ENCODE measurements at places on chromosomes 12 and 14.
A peak's percentile ranks its signal among the peaks of the same experiment; 100 is the strongest.

DNA sequence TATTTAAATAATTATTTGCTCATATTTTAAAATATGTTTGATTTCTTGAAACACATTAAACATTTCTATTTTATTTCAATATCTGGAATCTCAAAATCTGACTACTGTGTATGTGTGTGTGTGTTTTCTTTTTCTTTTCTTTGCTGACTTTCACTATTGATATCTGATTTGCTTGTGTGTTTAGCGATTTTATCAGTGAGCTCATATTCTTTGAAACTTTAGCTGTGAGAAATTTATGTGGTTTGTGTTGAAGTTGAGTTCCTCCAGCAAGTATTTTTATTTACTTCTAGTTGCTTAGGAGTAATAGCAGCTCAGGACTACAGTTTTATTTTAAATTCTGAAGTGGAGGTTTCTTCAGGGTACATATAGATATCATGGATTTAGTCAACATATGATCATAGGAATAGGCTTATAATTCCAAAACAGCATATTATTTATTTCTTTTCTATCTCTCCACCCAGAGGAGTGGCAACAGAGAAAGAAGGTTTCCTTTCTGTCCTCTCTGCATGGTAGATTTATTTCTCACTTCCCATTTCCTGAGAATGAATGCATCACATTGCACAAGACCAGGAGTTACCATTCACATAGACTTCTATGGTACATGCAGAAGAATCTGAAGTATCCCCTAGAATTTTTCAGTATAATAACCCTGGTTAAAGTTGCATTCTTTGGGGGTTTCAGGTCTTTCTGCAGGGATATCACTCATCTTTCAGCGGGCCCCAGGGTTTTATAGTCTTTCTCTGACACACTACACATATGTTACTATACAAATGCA, 60.5 kb downstream of the PTPRQ start:
- DNase-seq: no peak

DNA sequence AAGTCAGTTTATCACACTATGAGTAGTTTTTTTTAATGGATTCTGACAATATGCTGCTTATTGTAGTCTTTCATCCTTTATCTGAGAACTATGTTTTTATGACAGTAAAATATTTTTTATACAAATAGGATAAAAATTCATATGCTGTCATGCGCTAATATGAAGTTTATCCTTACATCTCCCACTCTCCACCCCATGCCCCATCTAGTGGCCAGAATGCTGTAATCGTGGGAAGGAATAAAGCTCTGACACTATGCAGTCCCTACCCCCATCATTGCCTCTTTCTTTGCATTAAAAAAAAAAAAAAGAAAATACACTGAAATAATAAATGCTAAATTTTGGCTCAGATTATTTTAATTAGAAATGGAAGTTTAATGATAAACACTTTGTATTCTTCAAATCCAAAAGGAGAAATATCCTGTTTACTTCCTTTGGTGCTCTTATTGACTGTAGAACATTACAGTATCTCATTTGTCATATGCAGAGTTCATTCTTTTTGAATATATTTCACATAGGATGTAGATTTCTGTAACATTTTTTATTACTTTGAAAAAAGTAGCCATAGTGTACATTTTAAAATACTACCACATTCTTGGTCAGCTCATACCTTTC, 145.9 kb upstream of the SLCO1C1 start:
- peak; percentile 35 for DNase-seq

- DNase-seq: no peak
Observed at GRCh38 chr12:105325117-105325516, 5.4 kb upstream of the C12orf75 start.

DNA sequence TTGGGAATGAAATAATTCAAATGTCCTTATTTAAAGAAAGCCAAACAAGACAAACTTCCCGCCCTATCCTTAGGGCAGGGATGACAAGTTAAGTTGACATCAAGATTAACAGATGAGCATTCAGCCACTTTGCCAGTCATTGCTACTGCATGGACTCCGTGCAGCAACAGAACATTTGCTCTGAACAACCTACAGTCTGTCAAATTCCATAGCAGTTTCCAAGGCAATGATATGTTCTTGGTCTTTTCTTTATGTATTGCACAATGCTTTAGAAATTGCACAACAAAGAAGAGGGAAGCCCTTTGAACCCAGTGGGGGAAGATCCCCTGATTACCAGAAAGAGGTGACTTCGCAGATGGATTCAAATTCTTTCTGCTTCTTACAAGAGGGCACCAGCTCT, 269.8 kb downstream of the BCAT1 start:
- no peak for DNase-seq

- no peak for DNase-seq
Observed at GRCh38 chr14:71625891-71626701, 306.1 kb upstream of the RGS6 start.

- no peak for DNase-seq
Observed at GRCh38 chr14:104974146-104974541, 4.0 kb downstream of the AHNAK2 start.

- DNase-seq: no peak
Observed at GRCh38 chr12:127640181-127640886, 626.6 kb upstream of the TMEM132C start.

- DNase-seq: no peak
Observed at GRCh38 chr12:8123124-8123912, at the start of gene CLEC4A. TSS of gene CLEC4A (plus strand) at chr12:8123617. CDS start at chr12:8123879, 262 bp downstream.

- no peak for DNase-seq
Observed at GRCh38 chr12:75489613-75490210, 9.2 kb downstream of the GLIPR1 start.

- DNase-seq: no peak
Observed at GRCh38 chr12:83474369-83474768, 787.7 kb downstream of the TMTC2 start.

- no peak for DNase-seq
Observed at GRCh38 chr14:23561873-23562821, 5.4 kb downstream of the AP1G2 start.

DNA sequence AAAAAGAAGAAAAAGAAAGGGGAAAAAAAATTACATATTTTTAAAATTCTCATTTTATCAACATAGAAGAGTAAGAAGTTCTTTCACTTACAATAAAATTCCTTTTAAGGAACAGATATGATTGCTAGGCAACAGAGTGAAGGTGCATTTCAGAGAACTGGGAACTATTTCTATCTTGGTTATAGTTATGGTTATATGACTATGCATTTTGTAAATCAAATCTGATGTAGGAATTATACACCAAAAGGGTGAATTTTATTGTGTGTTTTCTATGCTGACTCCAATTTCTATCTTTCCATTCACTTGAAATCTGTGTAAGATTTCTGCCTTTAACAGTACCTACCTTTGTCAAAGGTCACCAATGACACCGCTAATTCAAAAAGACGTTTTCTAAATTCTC, 50.1 kb downstream of the HNRNPC start:
- no peak for DNase-seq

- DNase-seq: no peak
Observed at GRCh38 chr14:77601846-77602619, 14.4 kb downstream of the SPTLC2 start.

- DNase-seq: no peak
Observed at GRCh38 chr14:95421741-95422140, 94.7 kb downstream of the SYNE3 start.

DNA sequence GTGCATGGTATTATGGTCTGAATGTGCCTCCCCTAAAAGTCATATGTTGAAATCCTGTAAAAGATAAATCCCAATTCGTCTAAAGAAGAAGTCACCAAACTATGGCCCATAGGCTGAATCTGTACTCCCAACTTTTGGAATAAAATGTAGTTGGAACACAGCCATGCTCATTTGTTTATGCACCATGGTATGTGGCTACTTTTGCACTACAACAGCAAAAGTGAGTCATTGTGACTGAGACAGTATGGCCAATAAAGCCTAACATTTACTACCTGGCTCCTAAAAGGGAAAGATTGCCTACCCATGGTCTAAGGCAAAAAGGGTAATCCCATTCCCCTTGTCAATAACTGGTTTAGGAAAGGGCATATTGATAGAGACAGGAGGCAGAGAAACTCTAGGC, 101.8 kb downstream of the LRIG3 start:
- no peak for DNase-seq

GRCh38 chr14:90970167-90970600, 90.3 kb downstream of the RPS6KA5 start:
- DNase-seq: no peak

DNA sequence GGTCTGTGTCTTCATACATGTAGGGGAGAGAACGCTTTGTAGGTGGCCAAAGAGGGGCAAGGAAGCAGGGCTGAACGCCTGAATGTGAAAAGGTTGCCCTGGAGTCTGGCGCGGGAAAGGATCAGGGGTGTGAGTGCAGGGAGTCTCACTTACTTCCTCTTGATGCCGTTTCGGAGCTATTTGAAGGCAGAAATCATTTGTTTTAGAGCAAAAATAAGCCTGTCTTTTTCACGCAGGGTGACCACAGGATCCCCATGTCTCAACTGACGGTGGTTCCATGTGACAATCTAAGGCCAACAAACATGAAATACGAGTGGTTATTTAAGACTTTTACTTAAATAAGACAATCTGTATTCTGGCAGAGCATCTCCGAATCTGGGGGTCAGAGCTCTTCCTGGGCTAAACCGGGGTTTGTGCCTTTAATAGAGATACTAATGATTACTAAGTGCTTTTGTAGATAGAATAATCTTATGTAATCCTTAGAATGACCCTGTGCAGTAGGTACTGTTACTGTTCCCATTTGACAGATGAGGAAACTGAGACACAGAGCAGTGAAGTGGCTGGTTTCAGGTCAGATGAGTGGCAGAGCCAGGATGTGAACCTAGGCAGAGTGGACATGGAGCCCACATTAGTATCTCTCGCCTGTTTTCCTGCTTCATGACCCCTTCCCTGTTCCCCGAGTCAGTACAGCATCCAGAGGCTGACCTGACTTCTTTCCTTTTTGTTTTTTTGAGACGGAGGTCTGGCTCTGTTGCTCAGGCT, 1.9 kb downstream of the BRI3BP start:
- DNase-seq: no peak

DNA sequence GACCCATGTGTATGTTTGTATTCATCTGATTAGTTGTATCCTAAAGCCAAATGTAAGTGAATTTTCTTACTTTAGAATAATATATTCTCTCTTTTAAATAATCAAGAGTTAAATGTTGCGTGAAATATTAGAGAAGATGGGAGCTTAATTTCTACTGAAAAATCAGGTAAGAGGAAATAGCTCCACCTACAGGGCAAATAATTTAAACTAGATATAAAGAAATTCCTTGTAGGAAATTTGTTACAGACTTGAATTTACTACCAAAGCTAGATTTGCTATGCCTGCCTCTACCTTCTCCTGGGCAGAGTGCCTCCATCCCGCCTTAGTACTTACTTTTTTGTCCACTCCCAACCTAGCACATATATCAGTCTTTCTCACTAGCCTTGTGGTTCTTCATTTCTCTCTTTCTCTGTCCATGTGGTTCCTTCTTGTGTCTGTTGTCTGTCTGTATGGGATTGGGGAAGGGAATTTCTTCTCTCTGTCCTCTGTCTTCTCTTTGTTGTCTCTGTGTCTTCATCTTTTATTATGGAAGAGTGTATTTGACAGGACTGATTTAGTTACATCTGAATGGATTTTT, 44.7 kb downstream of the PALS1 start:
- DNase-seq: no peak

GRCh38 chr14:66824251-66824650, 316.3 kb downstream of the GPHN start:
- no peak for DNase-seq

- DNase-seq: peak; percentile 94
Observed at GRCh38 chr12:48890657-48891418, 25.2 kb upstream of the RND1 start.

- no peak for DNase-seq
Observed at GRCh38 chr12:79648881-79649280, 41.9 kb downstream of the PAWR start.

DNA sequence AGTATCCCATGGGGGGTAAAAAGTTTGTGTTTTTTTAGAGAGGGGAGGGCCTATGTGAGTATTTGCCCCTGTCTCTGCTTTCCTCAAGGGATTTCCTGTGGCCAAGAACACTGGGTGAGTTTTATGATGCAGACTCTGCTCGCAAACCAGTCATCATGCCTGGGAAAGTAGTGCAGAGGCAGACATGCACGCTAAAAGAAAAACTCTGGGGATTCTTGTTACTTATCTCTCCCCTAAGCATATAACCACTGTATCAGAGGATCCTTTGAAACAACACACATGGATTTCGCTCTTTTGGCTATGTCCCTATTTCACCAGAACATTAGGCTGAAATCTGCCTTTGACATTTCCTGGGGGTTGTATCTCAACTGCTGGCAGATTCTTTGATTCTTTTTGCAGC, 1845.8 kb upstream of the SEL1L start:
- DNase-seq: no peak

DNA sequence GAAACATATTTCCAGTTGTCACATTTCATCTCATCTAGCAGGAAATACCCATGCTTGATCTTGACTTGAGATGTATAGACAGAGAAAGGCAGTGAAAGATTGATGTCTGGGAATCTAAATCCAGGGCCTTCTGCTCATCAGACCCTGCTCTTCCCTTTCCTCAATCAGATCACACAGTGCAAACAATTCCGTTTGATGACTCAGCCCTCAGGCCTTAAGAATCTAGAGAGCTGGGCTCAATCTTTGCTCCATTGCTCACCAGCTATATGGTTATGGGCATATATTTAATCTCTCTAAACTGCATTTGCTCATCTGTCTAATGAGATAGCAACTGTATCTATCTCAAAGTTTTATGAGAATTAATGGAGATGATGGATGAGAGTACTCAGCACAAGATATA, 201.8 kb upstream of the CCDC196 start:
- DNase-seq: no peak

- DNase-seq: no peak
Observed at GRCh38 chr12:64147011-64147631, 75.0 kb downstream of the KICS2 start.

GRCh38 chr12:105275997-105276733, 40.2 kb upstream of the APPL2 start:
- DNase-seq: no peak

DNA sequence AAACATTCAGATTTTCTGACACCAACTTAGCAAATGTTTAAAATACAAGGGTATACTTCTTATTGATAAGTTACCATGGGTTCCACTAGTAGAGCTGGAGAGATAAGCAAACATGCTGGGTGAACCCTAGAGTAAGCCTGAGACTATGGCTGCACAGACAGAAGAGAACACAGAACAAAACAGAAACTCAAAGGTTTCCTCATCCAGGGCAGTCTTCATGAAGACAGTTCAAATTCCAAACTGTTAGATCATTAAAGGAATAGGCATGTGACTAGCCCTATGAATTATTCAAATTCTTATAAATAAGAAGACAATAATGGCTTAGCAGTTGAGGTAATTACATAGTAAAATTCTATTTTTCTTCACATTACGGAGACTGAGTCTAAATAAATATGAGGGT, 28.1 kb downstream of the BTBD7 start:
- DNase-seq: no peak

GRCh38 chr14:24534286-24534685, 26.2 kb upstream of the CMA1 start:
- no peak for DNase-seq

GRCh38 chr12:116000252-116000651, 277.2 kb downstream of the MED13L start:
- DNase-seq: no peak

GRCh38 chr12:42857106-42857505, 267.6 kb upstream of the PRICKLE1 start:
- no peak for DNase-seq
